Activated naive CD4-positive, alpha-beta T cell treated with anti-CD3 and anti-CD28 coated beads, Interleukin-2, amount 50 U/mL, for 72 hours (primary cell): ENCODE measurements at places on chromosomes 4 and X. TPM values are rescaled to one million over a fixed set of nuclear protein-coding genes. Genes with fewer than 3 reads are reported as not detected.

DNA sequence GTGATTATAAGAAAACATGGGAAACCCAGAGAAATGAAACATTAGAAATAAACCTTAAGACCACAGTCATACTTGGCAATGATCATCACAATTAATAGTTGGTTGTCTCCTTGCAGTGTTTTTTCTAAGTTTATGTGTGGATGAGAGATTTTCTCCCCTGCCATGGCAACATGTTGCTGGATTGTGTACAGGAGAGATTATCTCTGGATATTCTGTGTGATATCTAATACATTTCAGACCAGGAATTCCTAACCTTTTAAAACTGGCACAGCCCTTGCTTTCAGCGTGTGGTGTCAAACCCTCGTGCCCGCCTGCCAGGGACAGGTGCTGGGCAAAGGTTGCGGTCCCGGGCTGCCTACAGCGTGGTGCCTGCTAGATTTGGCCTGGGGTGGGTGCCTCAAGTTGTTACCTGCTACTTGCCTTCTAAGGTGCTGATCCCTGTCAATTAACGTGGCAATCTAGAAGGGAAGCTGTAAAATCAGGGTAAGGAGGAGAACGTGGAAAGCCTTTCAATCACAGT, 100.5 kb downstream of the TMEM131L start:
- no peak for DNase-seq

GRCh38 chrX:15653961-15654360, 10.6 kb downstream of the CLTRN start:
- no peak for DNase-seq

GRCh38 chr4:168871632-168872031, 138.4 kb downstream of the CBR4 start:
- DNase-seq, result no peak

DNA sequence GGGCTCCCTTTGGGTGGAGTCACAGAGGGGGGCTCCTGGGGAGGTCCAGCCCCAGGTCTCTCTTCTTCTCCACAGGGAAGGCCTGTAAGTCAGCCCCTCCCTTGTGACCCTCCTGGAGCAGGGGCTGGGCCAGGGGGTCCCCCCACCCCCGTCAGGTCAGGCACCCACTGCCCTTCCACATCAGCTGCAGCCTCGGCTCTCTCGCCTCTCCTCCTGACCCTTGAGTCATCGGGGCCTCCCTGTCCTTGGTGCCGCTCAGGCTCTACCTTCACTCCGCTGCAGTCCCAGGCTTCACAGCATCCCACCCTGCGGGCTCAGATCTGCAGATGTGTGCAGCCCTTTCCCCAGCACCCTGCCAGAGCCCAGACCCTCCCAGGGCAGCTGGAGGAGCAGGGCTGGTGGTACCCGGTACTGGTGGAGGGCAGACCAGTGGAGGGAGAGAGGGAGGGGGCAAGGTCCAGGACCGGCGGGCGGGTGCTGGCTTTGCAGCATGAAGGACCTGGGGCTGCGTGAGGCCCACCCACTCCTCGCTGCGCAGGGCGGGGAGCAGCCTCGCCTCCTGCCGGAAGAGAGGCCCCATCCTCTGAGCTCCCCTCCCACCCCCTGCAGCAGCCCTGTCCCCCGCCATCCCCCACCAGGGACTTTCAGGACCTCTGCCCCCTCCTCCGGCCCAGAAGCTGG, 117.1 kb downstream of the FAM53A start:
- no peak for DNase-seq

DNA sequence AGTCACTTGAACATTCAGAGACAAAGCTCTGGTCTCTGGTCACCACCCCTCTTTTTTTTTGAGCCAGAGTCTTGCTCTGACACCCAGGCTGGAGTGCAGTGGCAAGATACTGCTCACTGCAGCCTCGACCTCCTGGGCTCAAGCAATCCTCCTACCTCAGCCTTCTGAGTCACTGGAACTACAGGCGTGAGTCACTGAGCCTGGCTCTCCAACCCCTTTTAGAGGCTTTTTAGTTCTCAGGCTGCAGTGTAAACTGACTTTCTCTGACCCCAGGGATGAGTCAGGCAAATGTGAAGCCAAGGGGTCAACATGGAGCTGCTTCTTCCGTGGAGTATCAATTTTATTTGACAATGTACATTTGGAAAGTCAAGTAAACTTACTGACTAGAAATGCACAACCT, 229.2 kb downstream of the PTTG2 start:
- no peak for DNase-seq

The FOXO4 gene
- 8.2 TPM for total RNA-seq

The FGFR3 gene
- total RNA-seq, result not detected

The STATH gene
- total RNA-seq, result not detected
